ENCODE measurements at places on chromosomes 3 and 15. TPM values are rescaled to one million over a fixed set of nuclear protein-coding genes. Genes with fewer than 3 reads are reported as not detected.

DNA sequence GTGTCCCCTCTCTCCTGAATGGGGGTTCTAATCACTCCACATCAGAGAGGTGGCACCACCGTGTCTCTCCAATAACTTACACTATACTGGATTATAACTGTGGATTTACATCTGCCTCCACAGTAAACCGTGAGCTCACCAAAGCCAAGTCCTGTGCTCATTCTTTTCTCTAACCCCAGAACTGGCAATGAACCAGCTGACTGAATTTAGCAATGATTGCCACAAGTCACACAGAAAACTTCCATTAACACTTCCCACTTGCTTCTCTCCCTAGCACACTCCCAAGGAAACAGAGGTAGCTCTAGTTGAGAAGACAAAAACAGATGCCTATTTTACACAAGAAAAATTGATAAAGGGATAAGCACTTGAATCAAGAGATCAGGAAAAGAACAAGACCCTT lies 361.3 kb downstream of the ULK4 start:
- H3K4me3 ChIP-seq, result no peak overlapping the region
- no peaks in the 10 kb centered on the region for H3K27me3 ChIP-seq
- no peaks in the 10 kb centered on the region for H3K36me3 ChIP-seq
- no peaks in the 10 kb centered on the region for H3K4me1 ChIP-seq
- peak; percentile 43 for DNase-seq

- no peak for DNase-seq
- H3K4me1 ChIP-seq, result peaks cover 10% of the 10 kb centered on the region
- no peak overlapping the region for H3K27ac ChIP-seq
Observed at GRCh38 chr3:73549051-73549600, 75.6 kb downstream of the PDZRN3 start.

DNA sequence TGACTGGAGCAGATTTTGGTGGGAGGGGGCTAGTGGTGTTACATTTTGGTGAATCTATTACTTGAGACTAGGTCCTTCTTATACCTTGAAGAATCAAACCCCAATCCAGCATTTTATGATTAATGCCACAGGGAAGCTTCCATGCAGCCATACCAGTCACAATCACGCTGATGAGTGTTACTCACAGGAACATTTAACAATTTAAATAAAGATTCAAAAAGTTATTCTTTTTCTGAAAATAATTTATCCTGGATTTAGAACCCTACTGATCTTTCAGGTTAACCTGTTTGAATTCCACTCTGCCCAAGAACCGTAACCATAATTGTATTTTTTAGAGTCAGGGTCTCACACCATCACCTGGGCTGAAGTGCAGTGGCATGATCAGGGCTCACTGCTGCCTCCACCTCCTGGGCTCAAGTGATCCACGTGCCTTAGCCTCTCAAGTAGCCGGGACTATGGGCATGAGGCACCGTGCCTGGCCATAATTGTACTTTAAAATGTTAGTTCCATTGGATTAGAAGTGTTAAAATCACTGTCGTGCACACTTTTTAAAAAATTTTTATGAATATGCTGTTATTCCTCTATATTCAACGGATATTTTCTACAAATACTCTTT lies 929 bp upstream of the MTMR10 start:
- H3K27ac ChIP-seq, result peak overlapping the region; percentile 98
- peak; percentile 34 for DNase-seq
- H3K27me3 ChIP-seq, result no peaks in the 10 kb centered on the region
- H3K4me1 ChIP-seq, result peaks cover 13% of the 10 kb centered on the region
- no peaks in the 10 kb centered on the region for H3K36me3 ChIP-seq

DNA sequence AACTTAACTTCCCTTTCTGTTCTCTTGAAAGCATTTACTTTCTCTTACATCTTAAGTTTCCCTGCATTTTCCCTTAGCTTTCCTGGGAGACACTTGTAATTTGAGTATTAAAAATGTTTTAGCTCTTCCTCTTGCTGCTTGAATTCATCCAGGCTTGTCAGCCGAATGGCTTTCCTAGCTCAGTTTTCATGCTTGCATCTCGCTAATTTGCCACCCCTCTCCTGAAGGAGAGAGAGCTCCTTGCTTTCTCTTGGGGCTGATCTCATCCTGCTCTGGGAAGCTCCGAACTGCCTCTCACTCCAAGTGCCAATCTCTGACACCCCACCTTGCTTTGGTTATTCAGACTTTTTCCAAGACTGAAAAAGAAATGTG lies 374.6 kb upstream of the TBL1XR1 start:
- no peaks in the 10 kb centered on the region for H3K4me1 ChIP-seq
- no peaks in the 10 kb centered on the region for H3K27me3 ChIP-seq
- no peak overlapping the region for H3K4me3 ChIP-seq
- H3K27ac ChIP-seq, result no peak overlapping the region

GRCh38 chr3:193767353-193768069 lies 174.5 kb downstream of the OPA1 start:
- no peak overlapping the region for H3K27ac ChIP-seq
- H3K36me3 ChIP-seq, result no peaks in the 10 kb centered on the region
- no peaks in the 10 kb centered on the region for H3K4me1 ChIP-seq
- H3K27me3 ChIP-seq, result no peaks in the 10 kb centered on the region

Gene PCOLCE2
- 5.5 TPM for total RNA-seq

Gene BFSP2
- not detected for total RNA-seq
